A549 treated with Hydrocortisone at 1 μM for 4 hours (cell line): ENCODE measurements at places on chromosomes 6 and 20. TPM values are rescaled to one million over a fixed set of nuclear protein-coding genes. Genes with fewer than 3 reads are reported as not detected.

ADGRB3 gene
- not detected in 5 replicates for total RNA-seq

WFDC5 gene
- not detected in 5 replicates for total RNA-seq

GJA10 gene
- not detected in 5 replicates for total RNA-seq

RHAG gene
- total RNA-seq: not detected in 5 replicates

SULF2 gene
- 21.6 to 24.8 TPM (median 22.7 TPM) in 5 replicates for total RNA-seq

PDYN gene
- not detected in 5 replicates for total RNA-seq

RNGTT gene
- 7.0 to 11.7 TPM (median 8.5 TPM) in 5 replicates for total RNA-seq

OR2W1 gene
- total RNA-seq: not detected in 5 replicates

SRSF12 gene
- 1.3 to 2.2 TPM (median 1.7 TPM) in 5 replicates for total RNA-seq

GPX6 gene
- total RNA-seq: not detected in 5 replicates

OR2J2 gene
- total RNA-seq: not detected in 5 replicates

IL17F gene
- total RNA-seq: not detected in 5 replicates

MOG gene
- total RNA-seq: not detected in 5 replicates

TCF15 gene
- not detected in 5 replicates for total RNA-seq

CLPSL2 gene
- 0.60 to 1.6 TPM (median 0.66 TPM) in 5 replicates for total RNA-seq

PROKR2 gene
- not detected in 5 replicates for total RNA-seq

HLA-DPB1 gene
- 0.05 TPM in 1 of 5 replicates, not detected in the others for total RNA-seq

LY6G6F gene
- total RNA-seq: not detected in 5 replicates

PLN gene
- total RNA-seq: not detected in 5 replicates

BMP2 gene
- total RNA-seq: 0.30 to 0.43 TPM (median 0.32 TPM) in 5 replicates

PMEPA1 gene
- 181 to 327 TPM (median 291 TPM) in 5 replicates for total RNA-seq

ZNF311 gene
- total RNA-seq: 0.11 to 0.22 TPM (median 0.15 TPM) in 5 replicates

SLC17A5 gene
- total RNA-seq: 12.9 to 15.1 TPM (median 14.3 TPM) in 5 replicates

DEFB116 gene
- total RNA-seq: not detected in 5 replicates

TNFRSF21 gene
- 12.9 to 15.3 TPM (median 13.8 TPM) in 5 replicates for total RNA-seq

SLC26A8 gene
- total RNA-seq: 0.10 TPM in 1 of 5 replicates, not detected in the others

ENPP4 gene
- total RNA-seq: 0.20 to 0.38 TPM (median 0.27 TPM) in 5 replicates

PANK2 gene
- 53.1 to 62.2 TPM (median 54.5 TPM) in 5 replicates for total RNA-seq

NINL gene
- total RNA-seq: 11.4 to 15.4 TPM (median 14.7 TPM) in 5 replicates

FAXC gene
- 6.0 to 7.3 TPM (median 7.1 TPM) in 5 replicates for total RNA-seq

OGFR gene
- 42.2 to 46.8 TPM (median 43.8 TPM) in 5 replicates for total RNA-seq

MAFB gene
- total RNA-seq: 0.13 to 0.44 TPM (median 0.15 TPM) in 5 replicates

KHDC1L gene
- total RNA-seq: 0.24 to 0.75 TPM (median 0.35 TPM) in 3 of 5 replicates, not detected in the others

PRICKLE4 gene
- 0.70 to 1.2 TPM (median 0.92 TPM) in 5 replicates for total RNA-seq

HSPA1A gene
- 162 to 234 TPM (median 205 TPM) in 5 replicates for total RNA-seq
